PC-3 (cell line): ENCODE measurements at places on chromosomes 16 and 17. TPM values are rescaled to one million over a fixed set of nuclear protein-coding genes. Genes with fewer than 3 reads are reported as not detected.

UNC13D gene
- total RNA-seq, result 43.9 and 53.8 TPM in 2 replicates

GAS2L2 gene
- not detected in 2 replicates for total RNA-seq

CACNG1 gene
- total RNA-seq, result not detected in 2 replicates

ZG16 gene
- not detected in 2 replicates for total RNA-seq

XAF1 gene
- total RNA-seq, result not detected in 2 replicates

DNA sequence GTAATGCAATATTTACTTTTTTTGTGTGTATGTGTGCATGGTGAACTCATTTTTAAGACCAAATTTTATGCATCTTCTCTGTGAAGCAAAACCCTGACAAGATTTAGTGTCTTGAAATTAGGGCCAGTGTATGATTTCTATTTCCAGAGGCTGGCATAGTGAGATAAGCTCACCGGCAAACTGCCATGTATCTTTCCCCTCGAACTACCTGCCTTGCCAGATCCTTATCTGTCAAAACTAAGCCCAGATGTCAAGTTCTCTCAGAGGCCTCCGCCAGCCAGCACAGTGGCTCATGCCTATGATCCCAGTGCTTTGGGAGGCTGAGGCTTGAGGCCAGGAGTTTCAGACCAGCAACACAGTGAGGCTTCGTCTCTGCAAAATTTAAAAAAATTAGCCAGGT, 10.0 kb downstream of the USP32 start:
- DNase-seq, result no peak

DNA sequence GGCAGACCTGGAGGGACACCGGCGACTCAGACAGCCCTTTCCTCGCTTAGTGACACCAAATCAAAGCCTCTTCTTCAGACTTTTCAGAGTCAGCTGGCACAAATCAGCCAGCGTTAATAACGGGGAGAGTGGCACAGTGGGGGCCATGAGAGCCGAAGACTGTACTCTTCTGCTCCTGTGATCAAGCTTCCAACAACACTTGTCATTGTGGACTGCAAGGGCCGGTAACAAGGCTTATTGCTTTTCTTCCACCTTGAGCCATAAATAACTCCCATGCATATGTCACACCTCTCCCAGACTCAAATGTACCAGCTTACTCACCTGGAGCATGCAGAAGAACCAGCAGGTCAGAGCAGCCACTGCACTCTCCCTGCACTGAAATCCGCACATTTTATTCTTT, 12.8 kb downstream of the FLCN start:
- no peak for DNase-seq

- DNase-seq, result no peak
Measured at GRCh38 chr17:43598357-43599045, 52.4 kb upstream of the ETV4 start.

GRCh38 chr17:40471846-40472732, 28.8 kb downstream of the IGFBP4 start:
- DNase-seq, result no peak

DNA sequence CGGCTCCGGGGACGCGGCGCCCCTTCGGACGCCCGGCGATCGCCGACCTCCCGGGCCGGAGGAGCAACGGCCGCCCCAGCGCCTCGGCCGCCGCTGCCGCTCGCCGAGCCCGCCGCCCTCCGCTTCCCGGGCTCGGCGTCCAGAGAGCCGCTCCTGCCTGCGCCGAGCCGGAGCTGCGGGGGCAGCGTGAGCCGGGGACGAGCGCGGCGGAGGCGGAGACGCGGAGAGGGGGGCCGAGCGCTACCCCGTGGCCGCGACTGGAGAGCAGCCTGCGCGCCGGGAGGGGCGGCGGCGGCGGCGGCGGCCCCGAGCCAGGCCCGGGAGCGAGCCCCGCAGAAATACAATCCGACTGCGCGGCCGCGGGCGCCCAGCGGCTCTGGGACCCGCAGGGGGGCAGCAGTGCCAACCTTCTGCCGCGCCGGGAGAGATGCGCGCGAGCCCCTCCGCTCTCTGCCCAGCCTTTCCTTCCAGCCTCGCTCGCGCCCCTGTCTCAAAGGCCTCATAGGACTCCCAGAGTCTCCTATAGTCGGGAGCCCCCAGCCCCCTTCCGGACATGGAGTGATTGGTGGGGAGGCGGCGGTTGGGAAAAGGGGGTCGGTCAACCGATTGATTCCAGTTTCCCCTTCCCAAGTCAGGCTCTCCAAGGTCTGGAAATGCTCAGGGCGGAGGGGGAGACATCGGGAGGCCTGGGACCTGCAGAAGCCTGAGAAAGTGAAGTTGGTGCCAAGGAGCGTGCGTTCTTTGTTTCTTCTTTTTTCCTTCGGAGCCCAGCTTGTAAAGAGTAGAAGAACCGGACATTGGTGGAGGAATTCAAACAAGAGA, 1.0 kb upstream of the SDK2 start:
- no peak for DNase-seq

GRCh38 chr16:3637371-3637923, 17.0 kb upstream of the DNASE1 start:
- DNase-seq, result no peak

DNA sequence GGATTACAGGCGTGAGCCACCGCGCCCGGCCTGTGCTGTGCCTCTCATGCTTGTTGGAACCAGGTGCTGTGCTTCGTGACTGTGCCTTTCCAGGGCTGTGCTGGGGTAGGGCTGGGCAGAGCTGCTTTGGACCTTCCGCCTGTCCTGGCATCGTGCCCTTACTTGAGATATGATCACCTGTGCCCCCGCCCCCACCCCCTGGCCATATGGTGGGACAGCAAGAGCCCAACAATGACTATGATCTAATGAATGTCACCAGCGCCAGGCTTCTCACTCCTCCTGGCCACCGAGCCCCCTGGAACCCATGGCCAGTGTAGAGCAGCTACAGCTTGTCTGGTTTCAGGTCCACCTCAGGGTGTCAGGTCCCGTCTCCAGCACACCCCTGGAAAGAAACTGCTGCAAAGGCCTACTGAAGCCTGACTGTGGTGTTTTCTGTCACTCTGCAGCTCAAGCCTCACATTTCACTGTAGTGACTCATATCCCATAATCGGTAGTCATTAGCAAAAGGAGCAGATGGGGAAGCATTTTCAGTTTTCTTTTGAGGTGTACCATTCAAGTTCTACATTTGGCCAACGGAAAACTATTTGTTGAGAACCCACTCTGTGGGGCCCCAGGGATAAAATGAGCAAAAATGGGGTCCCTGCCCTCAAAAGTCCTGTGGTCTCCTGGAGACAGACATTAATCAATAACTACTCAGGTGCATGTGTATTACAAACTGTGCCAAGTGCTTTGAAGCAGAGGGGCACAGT, 22.1 kb downstream of the FCSK start:
- DNase-seq, result peak; percentile 79

- DNase-seq, result peak; percentile 44
Measured at GRCh38 chr16:83513008-83513755, 294.6 kb upstream of the HSBP1 start.

DNA sequence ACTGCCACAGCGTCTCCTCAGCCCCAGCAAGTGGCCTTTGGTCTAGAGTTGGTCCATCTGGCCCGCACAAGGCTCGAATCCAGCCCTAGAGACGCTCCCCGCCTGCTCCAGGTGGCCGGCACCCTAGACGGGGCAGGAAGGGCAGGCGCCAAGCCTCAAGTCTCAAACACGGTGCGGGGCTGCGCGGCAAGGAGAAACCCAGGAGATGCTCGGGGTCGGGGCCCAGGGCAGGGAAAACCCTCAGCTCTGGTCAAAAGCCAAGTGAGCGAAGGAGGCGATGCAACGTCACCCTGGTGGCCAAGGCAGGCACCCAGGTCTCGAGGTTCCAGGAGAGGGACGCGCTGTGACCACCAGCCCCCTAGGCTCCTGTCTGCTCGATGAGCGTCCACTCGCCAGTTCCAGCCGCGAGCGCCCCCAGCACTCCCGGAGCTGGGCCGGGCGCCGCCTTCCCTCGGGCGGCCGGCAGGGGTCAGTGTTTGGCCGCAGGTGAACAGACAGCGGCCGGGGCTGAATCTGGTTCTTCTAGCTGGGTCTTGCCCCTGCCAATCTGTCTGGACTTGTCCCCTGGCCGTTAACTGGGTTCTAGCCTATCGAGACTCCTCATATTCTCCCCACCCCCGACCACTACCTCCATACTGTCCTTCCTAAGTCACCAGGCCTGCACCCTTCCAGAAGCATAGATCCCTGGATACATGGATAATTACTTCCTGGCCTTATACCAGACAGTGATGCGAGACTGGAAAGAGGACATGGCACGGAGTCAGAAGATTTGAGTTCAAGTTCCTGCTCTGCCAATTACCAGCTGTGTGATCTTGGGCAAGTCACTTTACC, 44.0 kb downstream of the PRAC1 start:
- DNase-seq, result peak; percentile 90

GRCh38 chr16:4212934-4213296, 29.0 kb downstream of the SRL start:
- no peak for DNase-seq

DNA sequence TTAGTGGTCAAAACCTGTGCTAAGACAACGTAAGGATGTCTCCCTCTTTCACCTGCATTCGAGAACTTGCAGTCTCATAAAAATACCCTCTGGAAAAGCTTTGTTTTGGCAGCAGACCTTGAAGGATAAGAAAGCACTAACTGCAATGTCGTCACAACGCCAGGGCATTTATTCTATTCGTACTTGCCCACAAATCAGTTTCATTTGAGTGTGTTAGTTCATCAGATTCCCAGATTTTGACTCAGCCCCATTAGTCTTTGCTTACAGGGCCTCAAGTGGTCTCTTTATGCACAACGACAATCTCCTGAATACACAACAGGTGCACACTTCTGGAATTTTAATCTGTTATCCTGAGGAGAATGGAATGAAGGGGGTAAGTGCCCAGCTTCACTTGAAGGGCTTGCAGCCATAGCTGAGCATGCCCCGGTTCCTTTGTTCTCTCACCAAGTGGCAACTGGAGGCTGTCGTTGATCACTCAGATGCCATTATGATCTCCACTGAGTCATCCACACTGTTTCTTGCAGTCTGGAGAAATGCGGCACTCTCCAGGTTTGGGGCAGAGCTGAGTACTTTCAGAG, 58.8 kb downstream of the CLEC19A start:
- DNase-seq, result no peak

DNA sequence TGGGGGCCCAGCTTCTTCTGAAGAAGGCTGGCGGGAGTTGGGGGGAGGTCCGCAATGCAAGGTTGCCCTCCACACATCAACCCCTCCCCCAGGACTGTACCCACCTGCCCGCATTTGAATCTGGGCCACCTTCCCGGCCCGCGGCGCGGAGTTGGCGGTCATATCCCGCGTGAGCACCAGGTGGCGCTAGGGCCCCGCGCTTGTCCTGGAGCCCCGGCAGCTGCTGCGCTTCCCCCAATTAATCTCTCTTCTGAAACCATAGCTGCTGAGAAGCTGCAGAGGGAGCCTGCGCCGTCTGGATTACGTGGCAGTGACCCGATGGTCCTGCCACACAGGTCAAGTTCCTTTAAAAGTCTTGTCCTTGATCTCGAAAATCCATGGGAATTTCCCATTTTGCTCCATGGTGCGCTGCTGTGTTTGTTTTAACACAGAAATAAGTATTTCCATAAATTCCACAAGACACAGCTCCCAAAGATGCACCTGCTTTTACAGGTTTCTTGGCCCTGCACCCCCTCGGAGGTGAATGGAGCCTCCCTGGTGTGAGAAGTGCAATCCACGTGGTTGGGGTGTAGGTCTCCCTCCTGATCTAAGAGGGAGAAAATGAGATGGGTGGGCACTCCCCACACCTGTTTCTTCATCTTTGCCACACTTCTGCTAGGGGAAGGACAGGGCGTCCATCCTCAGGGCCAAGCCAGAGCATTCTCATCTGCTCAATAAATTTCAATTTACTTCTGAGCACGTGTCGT, 22.1 kb downstream of the COX4I1 start:
- peak; percentile 67 for DNase-seq

- no peak for DNase-seq
Measured at GRCh38 chr17:1762901-1763898, 1.3 kb downstream of the SERPINF1 start.

- no peak for DNase-seq
Measured at GRCh38 chr16:86880316-86881117, 302.2 kb downstream of the FOXL1 start.

- DNase-seq, result no peak
Measured at GRCh38 chr17:67272312-67273047, 27.5 kb upstream of the HELZ start.

DNA sequence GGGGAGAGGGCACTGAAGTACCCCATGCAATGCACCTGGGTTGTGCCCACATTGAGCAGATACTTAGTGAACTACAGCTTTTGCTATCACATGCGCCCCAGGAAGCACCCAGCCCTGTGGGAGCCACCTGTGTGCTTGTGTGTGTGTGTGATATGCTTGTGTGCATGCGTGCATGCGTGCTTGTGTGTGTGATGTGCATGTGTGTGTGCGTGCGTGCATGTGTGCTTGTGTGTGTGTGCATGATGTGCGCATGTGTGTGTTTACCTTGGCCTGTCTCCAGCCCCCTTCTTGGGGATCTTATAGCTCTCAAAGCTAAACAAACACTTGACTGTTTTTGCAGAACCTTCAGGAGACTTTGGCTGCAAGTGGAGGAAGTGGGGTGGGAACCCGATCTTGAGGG, 841 bp downstream of the C16orf89 start:
- no peak for DNase-seq

DNA sequence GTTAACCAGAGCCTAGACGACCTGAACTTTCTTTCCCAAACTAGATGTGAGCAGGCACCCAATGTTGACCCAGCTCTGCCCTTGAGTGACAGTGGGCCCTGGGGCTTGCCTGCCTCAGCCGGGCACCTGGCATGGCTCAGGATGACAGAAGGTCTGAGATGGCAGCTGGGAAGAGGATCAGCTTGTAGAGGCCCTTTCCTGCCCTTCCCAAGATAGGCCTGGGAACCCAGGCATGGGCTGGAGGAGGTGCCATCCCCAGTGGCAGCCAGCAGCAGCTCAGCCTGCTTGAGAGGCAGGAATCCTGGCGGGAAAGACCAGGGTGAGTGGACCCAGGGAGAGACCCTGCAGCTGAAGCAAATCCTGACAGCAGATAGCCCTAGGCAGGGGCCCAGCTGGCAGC, 59.1 kb downstream of the PIPOX start:
- no peak for DNase-seq

DNA sequence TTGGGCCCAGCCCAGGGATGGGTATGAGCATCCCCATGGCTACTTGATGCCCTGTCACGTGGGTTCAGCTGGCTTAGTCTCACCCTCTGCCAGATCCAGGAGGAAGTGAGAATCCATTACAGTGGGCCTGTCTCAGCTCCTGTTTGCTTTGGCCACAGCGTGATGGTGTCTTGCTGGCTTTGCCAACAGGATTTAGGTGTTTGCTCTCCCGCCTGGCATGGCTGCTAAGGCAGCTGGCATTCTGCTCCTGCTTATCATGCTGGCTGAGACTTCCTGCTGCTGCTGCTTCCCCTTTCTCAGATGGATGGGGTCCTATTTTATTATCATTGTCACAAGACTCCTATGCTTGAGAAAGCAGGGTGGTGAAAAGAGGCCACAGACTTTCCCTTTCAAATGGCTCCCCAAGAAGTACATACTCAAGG, 28.3 kb upstream of the HOXB13 start:
- peak; percentile 43 for DNase-seq
